ENCODE measurements at places on chromosomes 2 and 18.

GRCh38 chr18:11857177-11857887 is 6.1 kb downstream of the CHMP1B start:
- no peak for DNase-seq

DNA sequence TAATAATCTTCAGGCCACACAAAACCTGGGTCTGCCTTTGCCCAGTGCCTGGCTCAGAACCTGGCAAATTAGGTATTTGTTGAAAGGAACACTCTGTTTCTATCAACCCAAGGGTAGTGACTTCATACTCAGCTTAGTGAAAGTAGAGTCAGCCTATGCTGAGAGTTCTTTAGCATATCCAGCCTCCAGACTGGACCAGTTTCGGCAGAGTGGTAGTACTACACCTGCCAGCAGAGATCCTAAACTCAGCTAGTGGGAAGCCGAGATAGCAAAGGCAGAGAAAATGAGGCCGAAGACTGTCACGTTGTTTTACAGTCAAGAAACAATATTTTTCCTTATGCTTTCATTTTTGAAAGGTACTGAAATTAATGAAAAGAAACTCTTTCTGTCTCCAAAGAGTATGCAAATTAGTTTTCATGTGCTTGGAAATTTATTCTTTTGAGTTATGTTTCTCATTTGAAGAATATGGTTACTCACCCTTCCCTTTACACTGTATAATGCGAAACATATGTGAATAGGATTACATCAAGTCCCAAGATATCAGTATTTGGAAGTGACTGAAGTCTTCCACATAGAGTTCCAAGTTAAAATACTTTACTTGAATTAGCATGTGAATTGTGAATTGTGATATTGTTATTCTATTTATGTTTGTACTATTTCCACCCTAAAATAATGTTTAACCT is 52.2 kb upstream of the UGP2 start:
- DNase-seq: no peak

- no peak for DNase-seq
These were observed 64.4 kb upstream of the LYPD6B start for GRCh38 chr2:148974095-148974494.

DNA sequence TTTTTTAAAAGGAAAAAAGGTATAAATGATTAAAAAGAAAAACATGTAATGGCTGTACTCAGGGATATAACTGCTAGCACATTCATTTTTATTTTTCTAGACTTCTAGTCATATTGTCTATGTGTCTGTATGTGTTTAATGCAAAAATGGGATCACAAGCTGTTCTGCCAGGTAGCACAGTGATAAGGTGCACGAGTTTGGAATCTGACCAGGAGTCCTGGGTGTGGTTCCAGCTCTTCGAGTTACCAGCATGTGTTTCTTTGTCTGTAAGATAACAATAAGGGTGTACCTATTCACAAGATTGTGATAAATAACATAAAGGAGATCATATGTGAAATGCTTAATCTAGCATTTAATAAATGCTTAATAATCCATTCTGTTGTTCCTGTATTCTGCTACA is 145.3 kb downstream of the PKP4 start:
- DNase-seq: no peak

GRCh38 chr2:27772804-27773203 is 1.3 kb downstream of the MRPL33 start:
- DNase-seq: no peak

DNA sequence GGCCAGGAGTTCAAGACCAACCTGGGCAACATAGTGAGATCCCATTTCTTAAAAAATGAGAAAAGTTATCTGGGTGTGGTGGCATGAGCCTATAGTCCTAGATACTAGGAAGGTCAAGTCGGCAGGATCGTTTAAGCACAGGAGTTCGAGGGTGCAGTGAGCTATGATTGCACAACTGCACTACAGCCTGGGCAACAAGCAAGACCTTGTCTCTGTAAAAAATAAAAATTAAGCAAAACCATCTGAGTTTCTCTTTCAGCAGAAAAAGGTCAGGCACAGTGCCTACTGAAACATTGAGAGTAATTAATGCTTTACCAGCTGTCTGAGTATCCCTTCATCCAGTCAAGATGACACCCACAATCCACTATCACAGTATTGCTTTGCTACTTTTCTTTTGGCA is 258.3 kb downstream of the MBD5 start:
- DNase-seq: no peak

- DNase-seq: no peak
These were observed 60.4 kb downstream of the DYSF start for GRCh38 chr2:71513721-71514120.
